ENCODE measurements at places on chromosomes 16 and 17.

GRCh38 chr17:28396635-28397239 lies 9.3 kb downstream of the SLC46A1 start:
- no peak for DNase-seq

- no peak for DNase-seq
Observed at GRCh38 chr16:30068333-30068732, 2.8 kb downstream of the ALDOA start.

GRCh38 chr16:1053121-1053521 lies 19.4 kb upstream of the SSTR5 start:
- no peak for DNase-seq

DNA sequence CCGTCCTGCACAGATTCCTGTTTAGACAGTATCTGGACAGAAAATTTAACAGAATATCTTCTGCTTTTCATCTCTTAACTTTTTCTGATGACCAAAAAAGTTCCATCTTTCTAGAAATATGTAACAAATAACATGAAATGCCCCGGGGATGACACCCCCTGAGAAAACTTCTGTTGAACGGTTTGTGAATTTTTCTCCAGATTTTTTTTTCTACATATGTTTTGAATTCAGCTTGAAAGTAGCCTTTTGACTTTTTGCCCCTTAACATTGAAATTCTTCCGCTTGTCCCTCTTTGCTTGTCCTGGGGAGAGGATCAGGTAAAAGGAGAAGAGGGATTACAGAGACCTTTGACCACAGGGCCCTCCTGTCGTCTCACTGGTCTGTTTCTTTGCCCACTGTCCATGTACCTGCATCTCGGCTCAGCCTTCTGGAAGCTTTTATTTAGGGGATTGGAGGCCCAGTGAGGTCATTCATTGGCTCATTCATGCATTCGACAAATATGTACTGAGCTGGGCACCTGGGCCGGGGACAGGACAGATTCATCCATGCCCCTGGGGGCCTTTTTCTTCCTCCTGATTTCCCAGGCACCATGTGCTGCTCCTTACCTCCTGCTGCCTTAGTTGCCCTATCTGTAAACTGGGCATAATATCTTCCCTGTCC lies 19.6 kb upstream of the CPNE2 start:
- no peak for DNase-seq

DNA sequence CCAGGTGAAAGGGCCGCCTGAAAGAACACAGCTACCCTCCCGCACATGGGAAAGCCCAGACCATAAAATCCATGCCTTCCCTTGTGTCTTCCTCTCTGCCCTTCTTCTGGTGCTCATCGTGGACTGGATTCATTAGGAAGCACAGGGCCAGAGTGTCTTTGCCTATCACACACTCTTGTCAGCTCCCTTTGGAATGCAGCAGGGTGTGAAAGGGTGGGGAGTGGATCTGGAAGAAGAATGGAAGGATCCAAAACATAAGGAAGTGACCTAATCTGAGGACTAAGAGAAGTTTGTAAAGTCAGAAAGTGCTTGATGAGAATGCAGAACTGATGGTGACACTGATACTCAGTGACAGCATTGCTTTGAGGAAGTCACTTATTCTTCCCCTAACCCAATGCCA lies 1147.3 kb upstream of the GOT2 start:
- DNase-seq = no peak

DNA sequence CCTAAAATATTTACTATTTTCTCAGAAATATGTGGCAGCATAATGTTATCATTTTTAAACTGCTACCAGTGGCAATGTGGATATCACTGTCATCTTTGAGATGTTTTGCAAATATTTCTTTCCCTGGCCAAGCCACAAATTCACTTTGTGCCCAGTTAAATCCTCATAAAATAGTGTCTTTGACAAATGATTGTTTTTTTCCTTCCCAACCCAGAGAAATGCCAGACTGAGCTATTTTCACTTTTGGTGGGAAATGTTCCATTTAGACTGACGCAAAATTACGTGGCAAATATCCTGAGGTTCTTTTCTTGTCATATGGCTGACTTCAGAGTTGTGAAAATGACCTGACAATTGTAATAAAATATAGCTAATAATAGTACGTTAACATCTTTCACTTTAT lies 807.0 kb upstream of the SOX9 start:
- no peak for DNase-seq

GRCh38 chr16:57708168-57708567 lies 13.6 kb downstream of the DRC7 start:
- no peak for DNase-seq

GRCh38 chr17:73588891-73589290 lies 55.4 kb downstream of the SDK2 start:
- no peak for DNase-seq

Data from stimulated activated CD8-positive, alpha-beta memory T cell treated with anti-CD3 and anti-CD28 coated beads, Interleukin-12 subunit alpha, Interleukin-12 subunit beta, amount 100 ng/mL, for 1 hour (primary cell).